Pancreas (tissue), 10 donors: ENCODE measurements at places on chromosomes 6 and 20. TPM values are rescaled to one million over a fixed set of nuclear protein-coding genes. Genes with fewer than 3 reads are reported as not detected.
A peak's percentile ranks its signal among the peaks of the same experiment; 100 is the strongest.

GRCh38 chr20:44615169-44615791, 32.9 kb downstream of the PKIG start:
- peaks cover 12% of the 10 kb centered on the region for H3K36me3 ChIP-seq
- H3K4me3 ChIP-seq: no peak overlapping the region
- H3K27me3 ChIP-seq: no peaks in the 10 kb centered on the region

DNA sequence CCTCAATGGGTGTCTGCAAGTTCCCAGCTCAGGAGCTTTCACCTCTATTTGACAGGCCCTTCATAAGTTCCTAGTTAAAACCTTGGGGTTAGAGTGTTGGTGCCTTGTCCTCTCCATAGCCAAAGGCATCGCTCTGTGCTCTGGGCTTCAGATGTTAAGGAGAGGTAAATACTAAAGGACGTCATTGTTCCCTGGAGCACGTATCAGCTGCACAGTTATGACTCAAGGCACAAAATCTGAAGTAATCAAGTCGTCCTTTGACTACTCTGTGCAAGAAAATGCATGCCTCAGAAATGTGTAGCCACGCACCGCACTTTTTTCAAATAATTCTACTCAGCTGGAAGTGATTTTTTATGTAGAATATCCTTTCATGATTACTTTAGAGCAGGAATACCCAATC, 240.8 kb upstream of the QKI start:
- H3K27ac ChIP-seq: no peak overlapping the region
- DNase-seq: no peak
- H3K36me3 ChIP-seq: no peaks in the 10 kb centered on the region
- no peaks in the 10 kb centered on the region for H3K27me3 ChIP-seq
- H3K4me1 ChIP-seq: peaks cover 4% of the 10 kb centered on the region
- H3K4me3 ChIP-seq: no peak overlapping the region

Gene MOG
- not detected for polyA plus RNA-seq

- peaks cover 4% of the 10 kb centered on the region for H3K4me1 ChIP-seq
- no peak for DNase-seq
- H3K27ac ChIP-seq: no peak overlapping the region
- H3K36me3 ChIP-seq: no peaks in the 10 kb centered on the region
- no peaks in the 10 kb centered on the region for H3K27me3 ChIP-seq
- no peak overlapping the region for H3K4me3 ChIP-seq
Observed at GRCh38 chr20:15162079-15162647, 824.8 kb upstream of the FLRT3 start.

- H3K27me3 ChIP-seq: no peaks in the 10 kb centered on the region
- no peak for DNase-seq
- H3K4me1 ChIP-seq: no peaks in the 10 kb centered on the region
- H3K4me3 ChIP-seq: no peak overlapping the region
Observed at GRCh38 chr6:130204322-130204721, 18.4 kb downstream of the SAMD3 start.

GRCh38 chr6:122653094-122653493, 42.9 kb downstream of the PKIB start:
- no peaks in the 10 kb centered on the region for H3K36me3 ChIP-seq
- H3K27ac ChIP-seq: no peak overlapping the region
- no peaks in the 10 kb centered on the region for H3K4me1 ChIP-seq
- no peaks in the 10 kb centered on the region for H3K27me3 ChIP-seq

- peaks cover 3% of the 10 kb centered on the region for H3K4me1 ChIP-seq
- no peaks in the 10 kb centered on the region for H3K36me3 ChIP-seq
- peak; percentile 68 for DNase-seq
- H3K27ac ChIP-seq: no peak within 1 kb of the TSS
- H3K4me3 ChIP-seq: peak within 1 kb of the TSS; percentile 53
Observed at GRCh38 chr6:109455437-109456110, at the start of gene MICAL1. Gene MICAL1, minus strand, starts transcription at chr6:109455772. Its CDS starts 1,576 bp downstream, at chr6:109454196.

Gene RBM12
- polyA plus RNA-seq: 6.2 TPM

- H3K4me1 ChIP-seq: no peaks in the 10 kb centered on the region
- H3K27me3 ChIP-seq: no peaks in the 10 kb centered on the region
- peak; percentile 52 for DNase-seq
- no peak overlapping the region for H3K4me3 ChIP-seq
- H3K36me3 ChIP-seq: no peaks in the 10 kb centered on the region
Observed at GRCh38 chr6:111642463-111643158, 36.9 kb upstream of the TRAF3IP2 start.

GRCh38 chr6:144729502-144729901, 444.4 kb downstream of the UTRN start:
- no peak for DNase-seq
- peaks cover 7% of the 10 kb centered on the region for H3K36me3 ChIP-seq
- no peak overlapping the region for H3K4me3 ChIP-seq
- H3K27me3 ChIP-seq: no peaks in the 10 kb centered on the region
- no peak overlapping the region for H3K27ac ChIP-seq

Gene TENT5A
- polyA plus RNA-seq: 3.2 TPM

DNA sequence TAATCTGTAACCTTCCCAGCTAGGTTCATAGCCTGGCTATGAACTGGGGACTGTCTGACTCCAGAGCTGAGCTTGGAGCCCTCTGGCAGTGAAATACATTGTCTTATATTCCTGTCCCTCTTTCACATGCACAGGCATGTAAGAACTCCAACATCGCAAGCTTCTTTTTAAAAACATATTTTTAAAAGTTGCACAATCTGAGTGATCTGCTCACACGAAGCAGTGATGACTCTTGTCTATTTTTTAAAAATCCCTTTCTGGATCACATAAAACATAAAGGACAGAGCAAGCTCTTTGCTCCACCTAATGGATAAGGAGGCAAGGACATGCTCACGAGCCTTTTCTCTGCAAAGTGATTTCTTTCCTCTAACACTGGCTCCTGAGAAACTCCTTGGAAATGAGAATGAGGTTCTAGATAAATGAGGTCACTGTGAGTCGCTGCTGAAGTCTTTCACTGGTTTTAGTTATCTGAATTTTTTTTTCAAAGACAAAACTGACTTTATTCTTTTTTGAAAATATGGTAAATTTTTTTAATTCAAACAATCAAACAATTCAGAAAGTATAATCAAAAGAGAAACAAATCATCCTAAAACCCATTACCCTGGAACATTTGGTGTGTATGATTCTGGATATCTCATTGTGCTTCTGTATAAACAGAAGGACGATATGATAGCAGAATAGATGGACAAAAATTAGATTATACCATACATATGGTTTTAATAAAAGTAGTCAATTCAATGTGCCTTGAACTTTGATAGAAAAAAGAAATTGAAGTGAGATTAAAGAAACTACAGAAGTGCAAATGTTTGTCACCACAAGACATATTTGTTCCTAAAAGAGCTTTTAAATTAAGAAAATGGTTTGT, 30.8 kb downstream of the IL20RA start:
- no peaks in the 10 kb centered on the region for H3K4me1 ChIP-seq
- H3K36me3 ChIP-seq: no peaks in the 10 kb centered on the region
- no peaks in the 10 kb centered on the region for H3K27me3 ChIP-seq
- DNase-seq: no peak

- H3K27me3 ChIP-seq: no peaks in the 10 kb centered on the region
- DNase-seq: peak; percentile 49
- H3K27ac ChIP-seq: peak overlapping the region; percentile 13
- no peak overlapping the region for H3K4me3 ChIP-seq
- no peaks in the 10 kb centered on the region for H3K4me1 ChIP-seq
- no peaks in the 10 kb centered on the region for H3K36me3 ChIP-seq
Observed at GRCh38 chr6:152368751-152369624, 268.2 kb downstream of the SYNE1 start.

Gene SOX12
- polyA plus RNA-seq: 2.9 TPM

GRCh38 chr6:52117352-52117751, 29.9 kb upstream of the PKHD1 start:
- no peak overlapping the region for H3K4me3 ChIP-seq
- no peak for DNase-seq
- H3K36me3 ChIP-seq: no peaks in the 10 kb centered on the region
- no peak overlapping the region for H3K27ac ChIP-seq

GRCh38 chr6:93418408-93419303, 703 bp downstream of the EPHA7 start:
- peak; percentile 16 for DNase-seq
- no peaks in the 10 kb centered on the region for H3K36me3 ChIP-seq
- peaks cover 17% of the 10 kb centered on the region for H3K27me3 ChIP-seq
- no peak overlapping the region for H3K27ac ChIP-seq
- peak overlapping the region; percentile 15 for H3K4me3 ChIP-seq

DNA sequence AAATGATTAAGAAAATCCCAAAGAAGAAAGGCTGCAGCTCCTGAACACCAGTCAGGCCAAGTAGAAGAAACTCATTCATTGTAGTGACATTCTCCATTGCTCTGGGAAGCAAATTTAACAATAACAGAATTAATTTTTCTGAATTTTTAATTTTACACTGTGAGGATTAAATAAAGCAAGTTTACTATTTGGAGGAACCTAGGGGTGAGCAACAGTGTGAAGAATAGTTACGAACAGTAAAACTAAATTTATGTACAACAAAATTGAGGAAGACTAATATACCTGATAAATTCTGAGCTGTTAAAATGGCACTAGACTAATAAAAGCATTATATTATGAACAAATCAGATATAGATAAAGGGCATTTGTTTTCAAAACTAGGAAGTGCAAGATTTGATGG, at the start of gene OR12D3:
Gene OR12D3 (minus strand): TSS at position 101 of the 400 bp plus-strand sequence. CDS start 4 bp downstream, at position 97.
- H3K4me3 ChIP-seq: no peak within 1 kb of the TSS
- no peaks in the 10 kb centered on the region for H3K27me3 ChIP-seq
- no peak for DNase-seq
- H3K36me3 ChIP-seq: no peaks in the 10 kb centered on the region
- no peak within 1 kb of the TSS for H3K27ac ChIP-seq
